Activated CD4-positive, alpha-beta T cell treated with anti-CD3 and anti-CD28 coated beads, Interleukin-2, amount 10 ng/mL, durations not matched to agents 24 days and 14 days (primary cell): ENCODE measurements at places on chromosomes 3 and 15. TPM values are rescaled to one million over a fixed set of nuclear protein-coding genes. Genes with fewer than 3 reads are reported as not detected.

- DNase-seq: no peak
- H3K27ac ChIP-seq: no peak overlapping the region
- H3K4me3 ChIP-seq: no peak overlapping the region
- peaks cover 21% of the 10 kb centered on the region for H3K36me3 ChIP-seq
- H3K4me1 ChIP-seq: peaks cover 19% of the 10 kb centered on the region
- H3K27me3 ChIP-seq: no peaks in the 10 kb centered on the region
Measured at GRCh38 chr15:58677426-58677825, 72.1 kb downstream of the ADAM10 start.

DNA sequence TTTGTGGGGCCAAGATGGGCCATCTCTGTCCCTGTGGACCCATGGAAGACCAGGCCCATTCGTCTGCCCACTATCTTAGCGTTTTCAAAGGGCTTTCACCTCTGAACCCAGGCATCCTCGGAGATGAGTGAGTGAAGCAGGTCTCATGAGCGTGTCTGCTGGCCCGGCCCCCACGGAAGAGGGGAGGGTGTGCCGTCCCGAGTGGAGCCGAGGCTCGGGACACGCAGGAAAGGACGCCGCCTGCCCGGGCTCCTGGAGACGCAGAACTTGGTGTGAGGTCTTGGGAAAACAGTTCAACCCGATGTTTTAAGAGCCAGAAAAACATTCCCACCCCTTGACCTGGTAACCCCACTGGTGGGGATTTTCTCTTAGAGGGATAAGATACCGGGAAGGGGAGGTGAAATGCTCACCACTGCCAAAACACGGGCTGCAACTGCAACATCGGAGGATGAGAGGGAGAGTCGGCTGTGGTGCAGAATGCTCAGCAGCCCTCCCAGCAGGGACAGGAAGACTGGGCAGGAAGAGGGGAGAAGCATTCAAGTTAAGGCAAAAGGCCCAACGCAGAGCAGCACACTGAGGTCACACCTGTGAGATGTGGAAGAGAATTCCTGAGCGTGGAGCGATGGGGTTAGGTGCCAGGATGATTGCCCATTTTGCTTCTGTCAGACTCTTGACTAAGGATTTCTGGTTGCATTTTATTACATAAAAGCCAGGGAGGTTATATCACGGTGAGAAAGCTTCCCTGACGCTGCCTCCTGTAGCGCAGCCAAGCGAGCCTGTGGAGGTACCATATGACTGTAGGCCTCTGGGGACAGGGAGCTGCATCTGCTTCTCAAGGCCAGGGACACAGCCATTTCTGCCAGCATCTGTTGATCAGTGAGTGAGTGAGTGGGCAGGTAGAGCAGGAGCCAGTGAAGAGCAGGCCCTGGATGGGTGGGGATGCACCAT is 14.1 kb upstream of the STAB1 start:
- DNase-seq: no peak
- H3K36me3 ChIP-seq: peaks cover 55% of the 10 kb centered on the region
- H3K27ac ChIP-seq: no peak overlapping the region
- no peaks in the 10 kb centered on the region for H3K27me3 ChIP-seq
- H3K4me1 ChIP-seq: no peaks in the 10 kb centered on the region

DNA sequence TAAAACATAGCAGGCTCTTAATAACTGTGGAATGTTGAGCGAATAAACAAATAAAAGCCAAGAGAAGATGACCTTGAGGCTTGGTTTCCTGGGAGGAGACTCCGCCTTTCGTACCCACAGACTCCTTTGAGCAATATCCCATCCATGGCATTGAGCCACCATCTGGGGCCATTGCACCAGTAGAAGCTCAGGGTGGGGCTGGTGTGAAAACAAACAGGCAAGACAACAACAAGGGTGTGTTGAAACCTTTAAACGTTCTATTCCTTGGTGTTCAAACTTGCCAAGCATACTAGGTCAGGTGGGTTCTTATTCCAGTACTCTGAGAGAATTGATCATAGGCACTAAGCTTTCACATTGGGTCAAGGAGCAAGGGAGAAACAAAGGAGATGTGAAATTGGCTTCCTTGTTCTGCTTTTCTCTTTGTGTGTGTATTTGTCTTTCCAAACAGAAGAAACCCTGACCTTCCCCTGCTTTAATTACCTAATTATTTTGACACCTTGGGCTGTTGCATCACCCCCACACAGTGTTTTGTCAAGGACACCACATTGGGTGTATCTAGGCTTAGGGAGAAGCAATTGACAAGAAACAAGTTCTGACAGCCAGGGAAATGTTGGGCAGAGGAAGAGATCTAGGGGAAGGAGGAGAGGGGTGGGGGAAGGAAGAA is 105.1 kb upstream of the BCL6 start:
- no peaks in the 10 kb centered on the region for H3K27me3 ChIP-seq
- no peak overlapping the region for H3K27ac ChIP-seq
- no peak overlapping the region for H3K4me3 ChIP-seq
- H3K4me1 ChIP-seq: peaks cover 10% of the 10 kb centered on the region

DNA sequence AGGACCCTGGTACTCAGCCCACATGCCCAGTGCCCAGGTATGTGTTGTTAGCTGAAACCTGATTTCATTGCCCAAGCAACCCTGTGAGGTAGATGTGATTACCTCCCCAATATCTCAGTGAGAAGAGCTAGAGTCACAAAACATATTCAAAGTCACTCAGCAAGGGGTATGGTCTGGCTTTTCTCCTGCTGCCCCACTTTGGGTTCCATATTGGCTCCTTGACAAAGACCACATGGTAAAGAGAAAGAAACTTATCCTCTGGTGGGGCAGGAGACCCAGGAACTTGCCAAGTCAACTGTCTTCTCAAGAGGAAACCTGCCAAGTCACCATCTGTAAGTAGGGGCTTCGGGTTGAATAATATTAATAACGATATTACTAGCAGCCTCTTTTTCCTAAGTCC is 148.3 kb upstream of the LMCD1 start:
- H3K27me3 ChIP-seq: no peaks in the 10 kb centered on the region
- peaks cover 2% of the 10 kb centered on the region for H3K36me3 ChIP-seq
- no peak overlapping the region for H3K27ac ChIP-seq
- no peak overlapping the region for H3K4me3 ChIP-seq
- DNase-seq: no peak

DNA sequence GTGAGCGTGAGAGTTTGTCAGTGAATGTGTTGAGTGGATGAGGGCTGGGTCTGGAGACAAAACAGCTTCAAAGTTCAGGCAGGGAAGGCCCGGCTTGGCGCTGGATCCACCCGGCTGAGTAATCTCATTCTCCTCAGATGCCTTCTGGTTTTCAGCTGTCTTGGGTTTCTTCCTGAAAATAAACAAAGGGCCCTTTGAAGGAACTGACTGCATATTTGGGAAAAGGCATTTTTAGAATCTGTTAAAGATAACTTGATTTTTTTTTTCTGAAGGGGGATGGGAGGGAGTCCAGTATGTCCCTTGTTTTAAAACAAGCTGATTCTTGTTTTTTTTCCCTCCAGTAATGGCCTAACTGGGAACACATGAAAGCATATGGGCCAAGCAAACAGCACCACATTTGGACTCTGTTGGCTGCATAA is 86.4 kb downstream of the TIGIT start:
- no peak overlapping the region for H3K27ac ChIP-seq
- peaks cover 6% of the 10 kb centered on the region for H3K4me1 ChIP-seq
- H3K36me3 ChIP-seq: no peaks in the 10 kb centered on the region
- no peak for DNase-seq

- no peaks in the 10 kb centered on the region for H3K4me1 ChIP-seq
- DNase-seq: no peak
- no peaks in the 10 kb centered on the region for H3K27me3 ChIP-seq
- H3K36me3 ChIP-seq: peaks cover 2% of the 10 kb centered on the region
Measured at GRCh38 chr3:81545572-81545971, 215.9 kb downstream of the GBE1 start.

DNA sequence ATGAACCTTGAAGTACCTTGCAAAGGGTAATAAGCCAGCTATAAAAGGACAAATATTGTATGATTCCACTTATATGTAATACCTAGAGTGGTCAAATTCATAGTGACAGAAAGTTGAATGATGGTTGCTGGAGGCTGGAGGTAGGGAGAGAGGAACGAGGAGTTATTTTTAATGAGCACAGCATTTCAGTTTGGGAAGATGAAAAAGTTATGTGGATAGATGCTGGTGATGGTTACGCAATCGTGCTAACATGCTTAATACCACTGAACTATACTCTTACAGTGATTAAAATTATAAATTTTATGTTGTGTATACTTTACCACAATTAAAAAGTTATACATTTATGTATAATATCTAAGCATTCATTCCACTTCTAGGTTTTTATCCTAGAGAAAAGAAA is 168.6 kb downstream of the GRM7 start:
- H3K27me3 ChIP-seq: no peaks in the 10 kb centered on the region
- no peak overlapping the region for H3K27ac ChIP-seq

- no peaks in the 10 kb centered on the region for H3K36me3 ChIP-seq
- no peaks in the 10 kb centered on the region for H3K4me1 ChIP-seq
- peaks cover 4% of the 10 kb centered on the region for H3K27me3 ChIP-seq
- no peak for DNase-seq
- no peak overlapping the region for H3K4me3 ChIP-seq
Measured at GRCh38 chr3:18079739-18080138, 337.3 kb upstream of the TBC1D5 start.

GRCh38 chr15:59273234-59273633 is 66.6 kb downstream of the LDHAL6B start:
- H3K4me1 ChIP-seq: peaks cover 64% of the 10 kb centered on the region
- H3K27me3 ChIP-seq: peaks cover 4% of the 10 kb centered on the region
- peaks cover 12% of the 10 kb centered on the region for H3K36me3 ChIP-seq
- H3K27ac ChIP-seq: peak overlapping the region; percentile 80
- peak overlapping the region; percentile 74 for H3K4me3 ChIP-seq
- no peak for DNase-seq

GRCh38 chr3:32460031-32460749 is 42.5 kb downstream of the CMTM6 start:
- peaks cover 37% of the 10 kb centered on the region for H3K4me1 ChIP-seq
- peak; percentile 95 for DNase-seq
- peak overlapping the region; percentile 79 for H3K4me3 ChIP-seq
- H3K27me3 ChIP-seq: no peaks in the 10 kb centered on the region
- peaks cover 9% of the 10 kb centered on the region for H3K36me3 ChIP-seq

DNA sequence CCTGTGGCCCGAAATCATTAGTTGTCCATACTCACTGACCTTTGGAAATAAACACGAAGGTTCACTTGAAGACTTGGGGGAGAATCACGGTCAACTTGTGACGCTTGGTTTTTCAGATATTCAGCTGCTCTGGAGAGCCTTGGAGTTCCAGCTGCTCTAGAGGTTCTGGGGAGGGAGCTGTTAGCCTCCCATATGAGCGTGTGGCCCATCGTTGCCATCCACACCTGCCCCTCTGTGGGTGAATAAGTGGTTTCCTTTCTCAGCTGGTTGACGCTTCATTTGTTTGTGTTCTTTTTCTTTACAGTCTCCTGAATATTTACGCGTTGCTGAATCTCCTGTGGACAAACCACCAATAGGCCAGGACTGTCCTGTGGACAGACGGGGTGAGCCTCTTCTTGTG is 35.6 kb downstream of the APBA2 start:
- H3K4me1 ChIP-seq: peaks cover 16% of the 10 kb centered on the region
- H3K4me3 ChIP-seq: no peak overlapping the region
- peaks cover 7% of the 10 kb centered on the region for H3K27me3 ChIP-seq
- no peak overlapping the region for H3K27ac ChIP-seq
- H3K36me3 ChIP-seq: no peaks in the 10 kb centered on the region
- DNase-seq: no peak

DNA sequence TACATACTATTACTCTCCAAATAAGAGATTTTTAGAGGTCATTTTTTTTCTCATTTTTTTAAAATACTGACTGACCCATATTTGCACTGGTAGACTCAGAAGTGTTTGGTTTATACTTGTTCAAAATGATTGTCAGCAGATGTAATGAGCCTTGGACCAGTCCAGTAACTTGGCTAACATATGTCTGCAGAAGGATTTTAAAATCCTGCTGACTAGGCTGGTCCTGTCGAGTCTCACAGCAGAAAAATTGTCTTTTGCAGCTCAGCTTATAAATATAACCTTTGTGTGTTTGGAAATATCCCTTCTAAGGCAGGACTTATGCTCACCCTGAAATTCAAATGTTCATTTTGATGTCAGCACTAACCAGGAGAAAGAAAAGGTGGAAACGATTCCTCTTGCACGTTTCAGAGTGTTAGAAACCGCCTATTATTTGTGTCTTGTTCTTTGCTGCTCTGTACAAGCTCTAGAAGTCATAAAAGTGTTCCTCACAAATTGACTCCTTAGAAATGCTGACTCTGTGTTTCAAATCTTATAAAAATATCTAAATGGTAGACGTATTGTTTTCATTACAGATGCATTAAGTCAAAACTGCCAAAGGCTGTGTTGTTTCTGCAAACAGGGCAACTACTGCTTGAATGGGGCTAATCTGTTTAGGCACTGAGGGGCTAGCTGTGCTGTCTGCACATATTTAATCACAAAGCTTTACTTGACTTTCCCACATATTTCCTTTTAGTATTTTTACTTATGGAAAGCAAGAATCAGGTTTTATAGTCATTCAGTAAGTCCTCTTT is 95.3 kb downstream of the CHL1 start:
- H3K4me1 ChIP-seq: no peaks in the 10 kb centered on the region
- no peak overlapping the region for H3K4me3 ChIP-seq
- no peak for DNase-seq
- H3K27ac ChIP-seq: no peak overlapping the region
- no peaks in the 10 kb centered on the region for H3K27me3 ChIP-seq

- H3K27me3 ChIP-seq: no peaks in the 10 kb centered on the region
- no peaks in the 10 kb centered on the region for H3K36me3 ChIP-seq
- H3K4me3 ChIP-seq: no peak overlapping the region
- no peak overlapping the region for H3K27ac ChIP-seq
Measured at GRCh38 chr3:157871838-157872460, 234.3 kb downstream of the SHOX2 start.

GRCh38 chr3:1578124-1578806 is 485.4 kb downstream of the CNTN6 start:
- H3K27me3 ChIP-seq: no peaks in the 10 kb centered on the region
- H3K27ac ChIP-seq: no peak overlapping the region
- H3K4me3 ChIP-seq: no peak overlapping the region

DNA sequence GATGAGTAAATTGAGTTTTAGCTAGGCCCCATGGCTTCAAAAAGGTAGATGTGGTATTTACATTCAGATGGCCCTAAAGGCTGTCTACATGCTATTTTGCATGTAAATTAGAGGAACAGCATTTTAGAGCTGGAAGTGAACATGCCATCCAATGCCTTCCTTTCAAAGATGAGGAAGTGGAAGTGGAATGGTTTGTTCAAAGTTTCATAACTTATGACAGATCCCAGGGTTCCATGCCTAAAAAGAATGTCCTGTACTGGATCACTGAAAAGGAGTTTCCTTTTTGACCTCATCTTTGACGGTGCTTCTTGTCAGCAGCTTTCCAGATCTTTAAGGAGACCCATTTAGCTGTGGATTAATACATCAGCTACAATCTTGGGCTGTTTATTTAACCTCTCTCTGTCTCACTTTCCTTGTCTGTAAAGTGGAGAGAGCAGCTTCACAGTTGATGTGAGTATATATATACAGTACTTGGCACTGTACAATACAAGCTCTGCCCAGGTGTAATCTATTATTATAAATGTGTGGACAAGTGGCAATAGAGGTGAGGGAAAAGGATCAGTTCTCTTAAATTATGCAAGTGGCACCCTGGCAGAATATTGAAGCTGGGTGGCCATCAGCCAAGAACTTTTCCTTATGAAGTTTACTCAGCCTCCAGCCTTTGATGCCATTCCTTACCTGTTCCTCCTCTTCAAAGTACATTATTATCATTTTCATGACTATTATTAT is 68.7 kb upstream of the GOLGA8B start:
- H3K27me3 ChIP-seq: peaks cover 16% of the 10 kb centered on the region
- H3K4me1 ChIP-seq: peaks cover 2% of the 10 kb centered on the region
- no peak overlapping the region for H3K4me3 ChIP-seq
- no peak overlapping the region for H3K27ac ChIP-seq
- DNase-seq: peak; percentile 23
- no peaks in the 10 kb centered on the region for H3K36me3 ChIP-seq

Gene FGD5
- 0.14 TPM in 1 of 2 replicates, not detected in the other for total RNA-seq

Gene RTP1
- not detected in 2 replicates for total RNA-seq

Gene CD86
- total RNA-seq: 1.4 TPM in 2 replicates

Gene SLC12A6
- 18.4 and 19.4 TPM in 2 replicates for total RNA-seq
